Fibroblast of mammary gland (primary cell): ENCODE measurements at places on chromosomes 12 and 14.

- DNase-seq: peak; percentile 91
These were observed 164.9 kb downstream of the NAV3 start for GRCh38 chr12:77995436-77996167.

DNA sequence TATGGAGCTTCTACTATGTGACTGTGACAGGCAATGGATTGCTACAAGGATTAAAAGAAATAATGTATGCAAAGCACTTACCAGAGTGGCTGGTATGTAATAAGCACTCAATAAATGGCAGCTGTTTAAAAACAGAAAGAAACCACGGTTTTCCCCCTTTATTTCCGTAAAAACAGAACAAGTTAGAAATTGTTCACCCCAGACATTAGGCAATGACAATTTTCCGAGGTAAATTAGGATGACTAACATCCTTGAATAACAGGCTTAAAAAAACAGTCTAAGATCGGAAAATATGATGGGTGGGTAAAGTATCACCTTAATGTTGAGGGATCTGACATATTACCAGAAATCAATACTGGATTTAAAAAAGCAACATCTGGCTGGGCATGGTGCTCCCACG, 20.9 kb upstream of the CNIH1 start:
- peak; percentile 25 for DNase-seq

DNA sequence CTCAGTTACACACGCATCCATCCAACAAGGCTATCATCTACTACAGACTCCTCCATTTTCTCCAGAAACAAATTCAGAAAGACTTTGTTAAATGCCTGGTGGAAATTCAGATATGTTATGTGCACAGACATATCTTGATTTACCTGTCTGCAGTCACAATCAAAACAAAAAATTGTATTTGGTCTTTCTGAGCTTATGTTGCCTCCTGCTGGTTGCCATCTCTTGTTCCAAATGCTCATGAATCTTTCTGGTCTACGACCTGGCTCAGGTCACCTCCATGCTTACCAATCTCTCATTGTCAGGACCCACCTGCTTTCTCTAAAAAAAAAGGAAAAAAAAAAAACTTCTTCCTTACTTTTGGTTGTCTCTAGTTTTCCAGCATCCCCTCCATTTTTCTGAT, 169.2 kb upstream of the PLXNC1 start:
- DNase-seq: peak; percentile 61

DNA sequence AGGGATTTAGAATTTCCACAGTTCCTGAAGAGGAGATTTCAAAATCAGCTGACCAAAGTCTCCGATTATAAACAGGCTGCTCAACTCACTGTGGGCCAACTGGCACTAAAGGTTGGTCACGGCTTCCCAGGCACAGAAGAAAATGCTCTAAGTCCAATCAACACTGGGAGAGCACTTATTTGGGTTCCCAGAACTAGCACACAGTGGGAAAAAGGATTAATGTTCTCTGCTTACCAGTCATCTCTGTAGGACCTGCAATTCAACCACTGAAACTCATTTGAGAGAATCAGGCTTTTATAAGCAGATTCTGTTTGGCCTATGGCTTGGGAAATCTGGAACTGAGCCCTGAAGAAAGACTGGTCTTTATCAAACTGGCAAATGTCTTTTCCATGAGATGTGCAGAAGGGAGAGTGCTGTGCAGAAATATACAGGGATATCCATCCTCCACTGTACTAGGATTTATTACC, 49.4 kb downstream of the ABCC9 start:
- peak; percentile 30 for DNase-seq

- no peak for DNase-seq
These were observed 32.1 kb downstream of the PPTC7 start for GRCh38 chr12:110550981-110551380.

DNA sequence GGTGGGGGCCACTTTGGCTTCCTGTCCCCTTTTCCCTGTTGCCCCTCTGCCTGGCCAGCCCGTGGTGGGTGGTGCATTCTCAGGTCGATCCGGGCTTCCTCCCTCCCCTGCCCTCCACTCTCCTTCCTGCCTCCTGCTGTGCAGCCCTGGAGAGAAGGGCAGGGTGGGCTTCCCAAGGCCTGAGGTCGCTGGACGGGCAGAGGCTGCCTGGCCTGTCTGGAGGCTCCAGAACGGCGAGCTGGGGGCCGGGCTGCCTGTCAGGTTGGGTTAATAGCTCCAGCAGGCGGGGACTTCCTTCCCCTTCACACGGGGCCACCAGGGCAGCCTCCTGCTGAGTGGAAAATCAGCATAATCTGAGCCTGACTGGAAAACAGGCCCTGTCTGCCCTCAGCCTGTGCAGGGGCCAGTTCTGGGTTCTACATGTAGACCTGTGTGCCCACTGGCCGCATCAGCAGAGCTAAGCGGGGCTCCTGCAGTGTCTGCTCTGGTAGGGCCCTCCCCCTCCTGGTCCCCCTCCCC, 11.3 kb downstream of the KIF26A start:
- no peak for DNase-seq

- DNase-seq: no peak
These were observed 8.1 kb upstream of the ALDH1L2 start for GRCh38 chr12:105092336-105092735.

DNA sequence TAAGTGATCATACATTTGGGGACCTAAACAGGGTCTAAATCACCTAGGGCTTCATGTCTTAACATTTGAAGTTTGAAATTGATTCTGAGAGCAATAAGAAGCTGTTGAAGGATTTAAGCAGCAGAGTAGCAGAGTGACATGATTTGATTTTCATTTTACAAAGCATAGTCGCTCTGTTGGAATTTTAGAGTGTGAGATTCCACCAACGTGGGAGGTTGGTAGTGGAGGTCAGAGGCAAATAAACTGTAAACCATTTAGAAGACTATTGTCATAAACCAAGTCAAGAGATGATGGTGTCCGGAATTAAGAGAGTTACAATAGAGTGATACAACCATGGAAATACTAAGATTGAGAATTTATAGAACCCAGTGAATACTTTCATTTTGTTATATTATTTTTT, 52.7 kb upstream of the ZDHHC17 start:
- no peak for DNase-seq

- no peak for DNase-seq
These were observed 365.3 kb downstream of the ZFP36L1 start for GRCh38 chr14:68427550-68427890.

- no peak for DNase-seq
These were observed 22.0 kb downstream of the CHGA start for GRCh38 chr14:92944976-92945375.

DNA sequence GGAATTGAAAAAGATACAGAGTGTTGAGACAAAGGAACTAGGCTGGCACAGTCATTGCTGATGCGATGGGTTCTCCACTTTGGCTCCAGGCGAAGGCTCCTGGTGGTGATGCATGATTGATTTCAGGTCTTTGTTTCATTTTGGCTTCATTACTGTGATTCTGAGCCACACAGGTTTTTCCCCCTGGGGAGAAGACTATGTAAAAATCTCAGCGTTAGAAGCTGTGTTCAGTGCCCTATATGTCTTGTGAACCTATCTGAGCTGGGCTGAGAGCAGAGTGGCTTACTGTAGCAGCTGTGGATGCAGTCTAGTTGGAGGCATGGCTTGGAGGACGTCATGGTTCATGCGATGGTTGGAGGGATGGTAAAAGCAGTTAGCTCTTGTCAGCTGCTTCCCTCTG, 54.0 kb downstream of the GPATCH2L start:
- DNase-seq: no peak

DNA sequence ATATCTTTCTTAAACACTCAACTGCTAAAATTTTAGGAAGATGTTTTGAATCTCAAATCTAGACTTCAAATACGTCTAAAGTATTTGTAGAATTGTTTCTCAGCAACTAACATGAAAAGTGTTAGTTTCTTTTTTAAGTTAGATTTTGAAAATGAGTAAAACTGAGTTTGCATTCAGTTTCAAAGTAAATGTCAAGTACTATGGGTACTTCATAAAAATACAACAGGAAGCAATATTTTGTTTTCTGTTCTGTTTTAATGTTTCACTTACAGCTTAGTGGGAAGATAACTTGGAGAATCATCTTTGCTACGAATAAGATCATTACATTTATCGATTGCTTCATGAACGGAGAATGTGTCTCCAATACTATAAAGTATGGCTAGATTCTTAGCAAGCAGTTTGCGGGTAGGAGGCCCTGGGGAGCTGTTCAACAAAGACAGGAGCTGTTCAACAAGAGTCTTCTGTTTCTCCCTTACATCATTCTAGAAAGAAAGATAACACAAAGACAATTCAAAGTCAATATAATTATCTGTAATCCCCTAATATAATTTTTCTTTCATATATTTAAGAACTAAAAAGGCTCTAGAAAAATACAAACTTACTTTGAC, 20.2 kb downstream of the HEATR5A start:
- no peak for DNase-seq

DNA sequence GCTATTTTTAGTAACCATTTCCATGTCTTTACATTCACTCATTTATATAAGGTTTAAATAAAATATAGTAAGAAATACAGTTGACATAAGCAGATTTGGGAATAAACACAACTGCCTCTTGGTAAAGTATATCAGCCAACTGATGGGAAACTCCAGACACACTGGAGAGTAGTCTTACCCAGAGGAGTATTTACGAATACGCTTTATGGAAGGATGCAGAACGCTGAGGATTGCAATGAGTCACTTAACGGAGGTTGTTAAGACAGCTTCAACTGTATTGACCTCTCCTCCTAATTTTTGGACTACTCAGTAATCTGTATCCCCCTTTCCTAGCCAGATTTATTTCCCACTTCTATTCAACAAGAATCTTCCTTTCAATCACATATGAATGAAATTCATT, 6.0 kb downstream of the C2CD5 start:
- peak; percentile 40 for DNase-seq

- DNase-seq: no peak
These were observed 178.3 kb downstream of the EMP1 start for GRCh38 chr12:13374793-13375192.

- no peak for DNase-seq
These were observed 429.1 kb upstream of the CCDC196 start for GRCh38 chr14:66056926-66057552.
